ENCODE measurements at places on chromosomes 11 and 22.
A peak's percentile ranks its signal among the peaks of the same experiment; 100 is the strongest.

GRCh38 chr11:3627291-3627690 is 14.5 kb downstream of the ART5 start:
- no peak for DNase-seq

DNA sequence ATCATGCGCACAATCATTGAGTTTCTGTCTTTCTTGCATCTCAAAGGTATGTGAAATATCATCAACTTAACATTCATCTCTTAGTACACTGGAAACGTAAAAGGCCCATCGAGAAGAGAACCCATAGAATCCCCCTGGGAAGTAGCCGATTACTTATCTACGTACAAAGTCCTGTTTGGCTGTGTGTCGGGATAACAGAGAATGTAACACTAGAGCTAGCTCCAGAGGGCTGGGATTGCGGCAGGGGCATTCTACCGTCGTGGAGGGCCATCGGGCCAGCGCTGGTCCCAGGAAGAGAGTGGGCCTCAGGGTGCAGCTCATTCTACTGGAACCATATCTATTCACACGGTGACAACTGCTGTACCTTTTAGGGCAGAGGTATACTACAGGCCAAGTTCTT is 4.5 kb downstream of the GAL start:
- DNase-seq = no peak

DNA sequence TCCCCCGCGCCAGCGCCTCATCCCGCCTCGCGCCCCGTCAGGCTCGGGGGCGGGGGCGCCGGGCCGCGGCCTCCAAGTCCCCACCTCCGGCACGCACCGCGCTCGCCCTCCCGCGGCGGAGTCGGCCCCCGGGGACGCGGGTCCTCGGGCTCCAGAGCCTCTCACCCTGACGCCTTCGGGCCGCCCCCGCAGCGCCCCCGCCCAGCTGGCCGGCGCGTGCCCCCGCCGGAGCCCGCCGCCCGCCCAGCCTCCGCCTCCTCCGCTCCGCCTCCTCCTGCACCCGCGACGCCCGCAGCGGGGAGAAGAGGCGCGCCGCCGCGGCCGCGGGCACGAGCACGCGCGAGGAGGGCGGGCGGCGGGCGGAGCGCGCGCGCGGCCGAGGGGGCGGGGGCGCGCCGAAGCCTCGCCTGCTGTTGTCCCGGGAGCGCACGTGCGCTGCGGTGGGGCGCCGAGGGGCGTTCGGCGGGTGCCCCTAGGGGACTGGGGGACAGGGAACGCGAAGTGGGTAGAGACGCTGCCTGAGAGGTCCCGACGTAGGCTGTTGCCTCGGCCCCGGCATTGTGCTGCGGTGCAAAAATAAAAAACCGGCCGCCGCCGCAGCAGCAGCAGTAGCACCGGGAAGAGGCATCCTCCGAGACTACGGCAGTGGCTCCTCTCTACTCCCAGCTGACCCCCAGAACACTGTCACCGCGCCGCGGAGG is 87.4 kb upstream of the ARHGAP32 start:
- peak; percentile 82 for DNase-seq

- DNase-seq = no peak
These were observed 25.8 kb upstream of the TREH start for GRCh38 chr11:118705111-118705741.

DNA sequence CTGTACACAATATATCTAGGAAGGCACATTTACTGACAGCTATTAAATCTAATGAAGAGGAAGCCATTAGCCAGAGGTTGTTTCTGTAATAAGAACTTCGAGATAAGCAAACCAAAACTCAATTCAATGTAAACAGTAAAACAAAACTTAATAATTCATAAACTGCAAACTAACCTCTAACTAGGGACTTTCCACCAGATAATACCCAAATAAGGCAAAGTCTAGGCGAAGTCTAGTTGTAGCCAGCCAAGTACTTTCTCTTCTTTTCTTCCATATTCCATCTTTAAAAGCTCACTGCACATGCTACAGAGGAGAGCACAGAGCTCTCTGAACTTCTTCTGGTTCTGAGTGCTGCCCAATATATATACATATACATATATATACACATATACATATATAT is 229.9 kb upstream of the ANO5 start:
- no peak for DNase-seq

DNA sequence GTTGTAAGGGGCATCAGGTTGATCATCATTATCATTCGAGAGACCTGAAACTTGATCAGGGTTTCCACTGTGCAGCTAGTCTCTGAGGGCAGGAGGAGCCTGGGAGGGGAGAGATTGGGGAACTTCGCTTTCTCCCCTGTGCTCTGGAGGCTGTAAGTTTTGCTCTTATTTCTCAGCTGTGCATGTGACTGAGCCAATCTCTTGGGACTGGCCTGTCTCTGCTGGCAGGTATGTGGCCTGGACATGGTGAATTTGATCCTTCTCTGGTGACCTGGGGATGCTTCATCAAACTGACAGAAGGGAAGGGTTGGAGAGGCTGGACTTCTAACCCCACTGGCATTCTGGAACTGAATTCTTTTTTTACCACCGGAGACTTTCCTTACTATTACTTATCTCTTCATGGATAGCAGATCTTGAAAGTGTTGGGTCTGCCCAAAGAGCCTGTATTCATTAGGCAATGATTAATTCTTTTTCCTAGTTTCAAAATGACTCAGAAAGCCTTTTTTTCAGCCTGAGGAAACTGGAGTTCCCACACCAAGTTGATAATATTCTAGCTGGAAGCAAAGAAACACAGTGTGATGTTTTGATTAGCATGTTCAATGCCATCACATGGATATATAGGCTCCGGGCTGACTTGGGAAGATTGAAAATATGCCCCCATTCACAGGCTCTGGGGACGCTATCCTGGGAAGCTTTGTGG is 36.5 kb downstream of the TSPAN18 start:
- no peak for DNase-seq

DNA sequence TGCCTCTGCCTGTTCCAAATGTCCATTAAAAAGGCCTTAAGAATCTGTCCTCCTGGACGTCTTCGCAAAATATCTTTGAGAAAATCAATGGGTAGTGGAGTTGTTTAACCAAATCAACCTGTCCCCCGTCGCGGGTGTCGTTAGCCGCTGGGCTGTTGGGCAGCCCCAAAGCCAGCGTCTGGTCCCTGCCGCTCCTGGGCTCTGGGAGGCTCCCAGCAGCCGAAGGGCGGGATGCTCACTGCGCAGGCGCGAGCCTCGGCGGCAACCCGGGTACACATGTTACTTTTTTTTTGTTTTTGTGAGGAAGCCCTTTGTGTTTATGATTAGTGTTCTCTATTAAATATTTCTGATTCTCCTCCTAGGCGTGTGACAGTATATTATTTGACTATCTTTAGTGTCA is 12.6 kb downstream of the MMP10 start:
- DNase-seq = no peak

Data from HT-29 (cell line).